DMS53 (cell line): ENCODE measurements at places on chromosomes 3 and 15.

DNA sequence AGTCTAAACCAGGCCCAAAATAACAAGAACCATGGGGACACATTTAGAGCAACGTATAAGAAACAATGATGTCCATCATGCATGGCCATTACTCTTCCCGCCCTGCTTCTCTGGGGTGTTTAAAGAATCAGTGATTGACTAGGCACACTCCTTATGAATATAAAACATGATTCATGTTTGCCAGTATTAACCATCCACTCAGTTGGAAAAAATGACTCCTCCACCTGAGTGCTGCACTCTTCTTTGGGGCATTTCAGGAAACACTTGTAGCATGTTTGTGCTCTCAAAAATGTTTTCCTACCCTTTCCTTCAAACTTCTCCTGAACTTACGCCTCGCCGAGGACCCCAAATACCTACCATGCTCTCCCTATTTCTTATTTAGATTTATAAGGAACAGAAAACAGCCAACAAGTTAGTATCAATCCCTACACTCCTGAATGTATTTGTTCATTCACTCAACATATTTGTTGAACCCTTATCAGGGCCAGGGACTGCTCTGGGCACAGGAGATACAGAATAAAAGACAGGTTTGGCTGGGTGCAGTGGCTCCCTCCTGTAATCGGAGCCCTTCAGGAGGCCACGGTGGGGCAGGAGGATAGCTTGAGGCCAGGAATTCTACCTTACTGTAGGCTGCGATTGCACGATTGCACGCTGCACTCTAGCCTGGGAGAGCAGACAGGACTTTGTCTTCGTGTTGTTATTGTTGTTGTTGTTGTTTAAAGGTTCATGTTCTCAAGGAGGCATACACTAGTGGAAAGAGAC, 137.0 kb downstream of the TMCO5A start:
- peak; percentile 6 for DNase-seq

- DNase-seq = peak; percentile 81
Observed at GRCh38 chr15:74635228-74635627, 19.6 kb downstream of the CLK3 start.

- no peak for DNase-seq
Observed at GRCh38 chr15:52351206-52351908, 55.8 kb upstream of the MYO5C start.

DNA sequence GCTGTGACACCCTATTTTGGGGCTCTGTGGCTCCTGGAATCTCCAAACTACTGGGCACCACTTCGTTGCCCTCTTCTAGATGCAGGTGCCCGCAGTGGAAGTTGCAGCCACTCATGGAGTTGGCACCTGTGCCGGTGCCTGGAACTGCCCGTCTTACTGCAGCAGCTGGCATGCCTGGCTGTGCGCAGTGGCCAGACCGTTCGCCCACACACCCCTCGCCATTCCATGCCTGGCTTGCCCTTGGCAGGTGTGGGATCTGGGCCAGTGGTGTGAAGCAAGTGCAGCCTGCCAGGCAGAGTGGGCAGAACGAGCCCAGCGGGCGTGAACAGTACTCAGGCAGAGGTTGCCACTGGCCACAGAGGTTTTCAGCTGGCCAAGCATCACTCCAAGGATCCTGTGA, 1286.7 kb downstream of the ROBO1 start:
- no peak for DNase-seq

DNA sequence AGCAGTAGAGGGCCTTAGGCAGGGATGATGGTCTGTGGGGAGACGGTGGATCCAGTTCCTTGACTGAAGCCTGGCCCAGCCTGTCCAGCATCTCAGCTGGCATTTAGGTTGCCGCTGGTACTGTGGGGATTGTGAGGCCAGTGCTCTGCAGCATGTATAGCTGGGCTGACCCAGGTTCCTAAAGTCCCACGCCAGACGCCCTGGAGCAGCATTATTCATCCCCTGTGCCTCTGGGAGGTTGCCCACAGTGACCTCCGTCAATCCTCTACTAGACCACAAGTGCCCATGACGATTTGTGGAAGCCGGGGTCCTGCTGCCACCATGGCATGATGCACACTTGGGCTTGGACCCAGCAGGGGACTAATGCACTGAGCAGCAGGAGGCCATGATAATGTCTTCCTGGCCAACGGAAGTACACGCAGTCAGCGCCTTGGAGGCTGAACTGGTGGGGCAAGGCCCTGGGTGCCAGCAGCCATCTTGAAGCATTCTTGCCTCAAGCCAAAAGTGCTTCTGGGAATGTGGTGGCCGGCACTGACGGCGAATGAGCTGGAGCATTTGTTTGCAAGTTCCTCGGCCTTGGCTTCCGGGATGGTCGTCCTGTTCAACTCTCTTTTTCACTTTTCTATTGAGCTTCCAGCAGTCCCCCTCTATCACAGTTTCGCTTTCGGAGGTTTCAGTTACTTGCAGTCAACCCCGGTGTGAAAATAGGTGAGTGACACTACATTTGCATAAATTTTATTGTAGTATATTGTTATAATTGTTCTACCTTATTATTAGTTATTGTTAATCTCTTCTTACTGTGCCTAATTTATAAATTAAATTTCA, 949.4 kb downstream of the ROBO1 start:
- DNase-seq = no peak

GRCh38 chr15:85688711-85689110, 106.0 kb downstream of the KLHL25 start:
- no peak for DNase-seq

DNA sequence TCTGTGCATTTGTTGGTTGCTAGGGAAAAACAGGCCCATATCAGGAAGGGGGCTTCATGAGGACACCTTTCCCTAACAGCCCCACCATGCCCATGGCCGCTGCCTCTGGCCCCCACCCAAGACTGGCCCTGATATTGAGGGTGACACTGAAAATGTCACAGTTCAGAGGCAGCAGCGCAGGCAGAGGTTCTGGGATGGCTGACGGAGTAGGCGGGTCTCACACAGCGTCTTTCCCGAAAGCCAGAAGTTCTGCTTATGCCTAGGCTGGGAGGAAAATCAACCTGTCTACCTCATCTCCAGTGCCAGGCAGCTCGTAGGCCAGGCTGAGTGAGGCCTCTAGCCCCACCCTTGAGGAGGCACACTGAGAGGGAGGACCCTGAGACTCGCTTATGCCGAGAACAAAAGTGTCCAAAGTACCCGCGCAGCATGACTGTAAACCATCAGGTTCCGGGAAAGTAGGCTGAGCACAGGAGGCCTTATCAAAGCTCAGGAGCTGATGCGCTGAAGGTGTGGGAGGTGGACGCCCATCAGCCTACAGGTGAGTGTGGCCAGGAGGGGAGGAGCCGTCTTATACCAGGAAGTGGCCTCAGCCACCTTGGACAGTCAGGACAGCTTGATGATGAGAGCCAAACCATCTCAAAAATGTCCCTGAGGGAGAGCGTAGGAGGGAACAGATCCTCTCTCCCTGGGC, 27.5 kb downstream of the GRAMD2A start:
- peak; percentile 9 for DNase-seq

- no peak for DNase-seq
Observed at GRCh38 chr3:118675305-118675704, 359.3 kb downstream of the IGSF11 start.
